ENCODE measurements at places on chromosomes 2 and 18.

DNA sequence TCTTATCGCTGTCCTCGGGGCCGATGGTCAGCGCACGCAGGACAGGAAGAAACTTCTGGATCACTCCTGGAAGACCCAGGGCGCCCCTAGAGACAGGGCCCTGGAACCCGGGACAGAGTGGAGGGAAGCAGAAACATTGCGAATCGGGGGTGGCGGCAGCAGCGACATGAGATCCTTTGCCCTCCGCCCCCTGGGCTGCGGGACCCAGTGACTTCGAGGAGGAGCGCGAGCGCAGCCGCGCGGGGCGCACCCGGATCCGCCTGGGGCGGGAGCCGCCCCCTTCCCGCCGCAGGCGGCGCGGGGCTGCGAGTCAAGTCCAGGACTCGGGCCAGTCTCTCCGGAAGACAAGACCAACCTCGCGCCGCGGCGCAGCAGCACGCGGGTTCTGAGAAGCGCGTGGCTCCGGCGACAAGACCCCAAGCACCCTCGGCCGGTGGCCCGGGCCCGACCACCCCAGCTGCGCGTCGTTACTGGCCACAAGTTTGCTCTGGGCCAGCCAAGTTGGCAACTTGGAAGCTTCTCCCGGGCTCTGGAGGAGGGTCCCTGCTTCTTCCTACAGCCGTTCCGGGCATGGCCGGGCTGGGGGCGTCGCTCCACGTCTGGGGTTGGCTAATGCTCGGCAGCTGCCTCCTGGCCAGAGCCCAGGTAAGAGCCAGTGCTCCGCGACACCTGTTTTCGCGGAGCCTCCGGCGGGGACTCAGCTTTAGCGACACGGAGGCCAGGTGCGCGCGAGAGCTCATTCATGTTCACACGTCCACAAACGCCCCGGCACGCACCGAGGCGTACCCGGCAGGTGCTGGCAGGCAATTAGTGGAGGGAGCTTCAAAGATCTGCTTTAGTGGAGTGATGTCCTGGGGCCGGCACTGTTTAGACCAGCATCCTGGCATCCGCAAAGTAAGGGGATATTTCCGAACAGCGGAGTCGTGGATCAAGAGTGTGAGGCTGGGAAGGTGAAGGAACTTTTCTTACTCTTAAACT, at the start of gene PTH2R:
TSS of gene PTH2R (plus strand) at position 319 of the 978 bp plus-strand sequence. CDS start at position 571, 252 bp downstream.
- DNase-seq, result no peak
- H3K36me3 ChIP-seq, result no peaks in the 10 kb centered on the region
- H3K4me1 ChIP-seq, result peaks cover 7% of the 10 kb centered on the region
- H3K27me3 ChIP-seq, result peaks cover 52% of the 10 kb centered on the region
- H3K27ac ChIP-seq, result no peak within 1 kb of the TSS

- peaks cover 83% of the 10 kb centered on the region for H3K36me3 ChIP-seq
- no peak overlapping the region for H3K27ac ChIP-seq
- H3K4me3 ChIP-seq, result no peak overlapping the region
- H3K4me1 ChIP-seq, result peaks cover 15% of the 10 kb centered on the region
Measured at GRCh38 chr18:13019301-13019700, 28.1 kb downstream of the CEP192 start.

DNA sequence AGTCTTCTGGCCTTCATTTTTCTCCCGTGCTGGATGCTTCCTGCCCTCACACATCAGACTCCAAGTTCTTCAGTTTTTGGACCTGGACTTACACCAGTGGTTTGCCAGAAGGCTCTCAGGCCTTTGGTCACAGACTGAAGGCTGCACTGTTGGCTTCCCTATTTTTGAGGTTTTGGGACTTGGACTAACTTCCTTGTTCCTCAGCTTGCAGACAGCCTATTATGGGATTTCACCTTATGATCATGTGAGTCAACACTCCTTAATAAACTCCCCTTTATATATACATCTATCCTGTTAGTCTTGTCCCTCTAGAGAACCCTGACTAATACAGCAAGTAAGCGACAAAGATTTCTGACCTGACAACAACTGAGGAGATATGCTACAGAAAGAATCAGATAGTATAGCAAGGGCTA, 7.2 kb downstream of the CDC42EP3 start:
- no peaks in the 10 kb centered on the region for H3K27me3 ChIP-seq
- peaks cover 45% of the 10 kb centered on the region for H3K4me1 ChIP-seq
- DNase-seq, result no peak
- no peak overlapping the region for H3K4me3 ChIP-seq
- peaks cover 47% of the 10 kb centered on the region for H3K36me3 ChIP-seq

- no peak for DNase-seq
- H3K4me3 ChIP-seq, result no peak overlapping the region
- H3K36me3 ChIP-seq, result peaks cover 5% of the 10 kb centered on the region
- peaks cover 46% of the 10 kb centered on the region for H3K27me3 ChIP-seq
- H3K4me1 ChIP-seq, result no peaks in the 10 kb centered on the region
- no peak overlapping the region for H3K27ac ChIP-seq
Measured at GRCh38 chr2:231001921-231002320, 6.0 kb downstream of the SPATA3 start.

GRCh38 chr18:70160073-70160678, 45.3 kb downstream of the RTTN start:
- H3K4me3 ChIP-seq, result no peak overlapping the region
- no peaks in the 10 kb centered on the region for H3K27me3 ChIP-seq
- DNase-seq, result no peak
- H3K36me3 ChIP-seq, result peaks cover 63% of the 10 kb centered on the region

GRCh38 chr18:11518788-11519685, 90.4 kb upstream of the SLC35G4 start:
- H3K4me3 ChIP-seq, result no peak overlapping the region
- peak; percentile 65 for DNase-seq
- no peaks in the 10 kb centered on the region for H3K4me1 ChIP-seq

DNA sequence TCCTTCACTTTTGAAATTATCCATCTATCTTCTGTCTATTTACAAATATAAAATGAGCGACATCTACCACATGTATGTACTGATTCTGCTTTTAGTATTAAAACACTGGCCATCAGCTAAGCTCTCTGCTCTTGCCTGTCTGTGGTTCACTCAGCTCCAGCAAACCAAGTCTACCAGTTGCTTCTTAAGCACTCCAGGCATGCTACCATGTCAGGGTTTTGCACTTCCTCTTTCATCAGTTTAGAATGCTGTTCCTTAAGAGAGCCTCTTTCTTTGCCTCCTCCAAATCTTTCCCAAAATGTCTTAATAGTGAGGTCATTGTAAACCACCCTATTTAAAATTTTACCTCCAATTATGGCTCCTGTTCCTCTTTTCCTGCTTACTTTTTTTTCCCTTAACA, 59.5 kb downstream of the SCN3A start:
- H3K27ac ChIP-seq, result no peak overlapping the region
- no peaks in the 10 kb centered on the region for H3K36me3 ChIP-seq
- no peak for DNase-seq
- no peaks in the 10 kb centered on the region for H3K27me3 ChIP-seq

- no peaks in the 10 kb centered on the region for H3K4me1 ChIP-seq
- no peaks in the 10 kb centered on the region for H3K27me3 ChIP-seq
- H3K36me3 ChIP-seq, result no peaks in the 10 kb centered on the region
- H3K4me3 ChIP-seq, result no peak overlapping the region
Measured at GRCh38 chr2:48982887-48983435, 171.4 kb downstream of the FSHR start.

DNA sequence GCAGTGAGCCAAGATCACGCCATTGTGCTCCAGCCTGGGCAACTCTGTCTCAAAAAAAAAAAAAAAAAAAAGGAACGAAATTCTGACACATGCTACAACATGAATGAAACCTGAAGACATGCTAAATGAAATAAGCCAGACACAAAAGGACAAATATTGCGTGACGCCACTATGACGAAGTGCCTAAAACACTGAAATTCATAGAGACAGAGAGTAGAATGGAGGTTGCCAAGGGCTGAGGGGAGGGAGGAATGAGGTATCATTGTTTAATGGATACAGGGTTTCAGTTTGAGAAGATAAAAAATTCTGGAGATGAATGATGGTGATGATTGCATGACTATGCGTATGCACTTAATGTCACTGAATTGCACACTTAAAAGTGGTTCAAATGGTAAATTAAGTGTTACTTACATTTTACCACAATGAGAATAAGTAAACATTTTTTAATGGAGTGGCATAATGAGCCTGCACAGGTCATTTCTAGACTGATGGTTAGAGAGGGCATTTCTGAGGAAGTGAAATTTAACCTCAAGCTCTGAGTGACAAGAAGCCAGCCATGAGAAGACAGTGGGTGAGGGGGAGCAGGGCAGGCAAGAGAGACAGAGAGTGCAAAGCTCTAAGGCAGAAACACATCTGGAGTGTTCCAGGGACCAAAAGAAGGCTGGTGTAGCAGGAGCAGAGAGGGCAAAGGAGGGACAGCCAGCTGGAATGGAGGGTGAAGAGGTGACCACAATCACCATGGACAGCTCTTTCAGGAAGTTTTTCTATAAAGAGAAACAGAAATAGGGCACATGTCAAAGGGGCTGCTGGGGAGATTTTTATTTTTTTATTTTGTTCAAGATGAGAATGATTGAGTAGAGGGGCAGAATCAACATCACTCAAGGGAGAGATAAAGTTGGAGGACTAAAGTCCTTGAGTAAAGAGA, 20.6 kb upstream of the EXOC6B start:
- H3K4me3 ChIP-seq, result no peak overlapping the region
- no peak for DNase-seq
- no peaks in the 10 kb centered on the region for H3K4me1 ChIP-seq
- no peaks in the 10 kb centered on the region for H3K36me3 ChIP-seq
